ENCODE measurements at places on chromosomes 4 and X. TPM values are rescaled to one million over a fixed set of nuclear protein-coding genes. Genes with fewer than 3 reads are reported as not detected.

Gene C4orf51
- total RNA-seq: not detected

Gene ENPP6
- not detected for total RNA-seq

Gene PRIMPOL
- 14.1 TPM for total RNA-seq

Gene MAGEC3
- not detected for total RNA-seq

Gene UVSSA
- 53.7 TPM for total RNA-seq

Gene CLNK
- total RNA-seq: 0.08 TPM

Gene RASSF6
- 0.47 TPM for total RNA-seq

Gene CTAG1A
- total RNA-seq: not detected

Gene DGKK
- total RNA-seq: not detected

Gene SH3TC1
- total RNA-seq: 45.2 TPM

Gene SATL1
- total RNA-seq: not detected

Gene FGFBP1
- not detected for total RNA-seq

Gene FRAS1
- total RNA-seq: 0.23 TPM

Gene RASL11B
- 0.32 TPM for total RNA-seq

Gene ZFX
- total RNA-seq: 60.8 TPM

Gene EOLA1
- 60.8 TPM for total RNA-seq

Gene NAA15
- 50.7 TPM for total RNA-seq

Gene SPINK2
- total RNA-seq: 2.0 TPM

Gene ZCCHC18
- total RNA-seq: 10.3 TPM

Gene TSPAN7
- not detected for total RNA-seq

Gene CT45A7
- not detected for total RNA-seq

Gene LDB2
- total RNA-seq: 0.39 TPM

Gene LDOC1
- 3.6 TPM for total RNA-seq

Gene GPR34
- not detected for total RNA-seq

Gene ZAR1
- not detected for total RNA-seq

Gene HHIP
- 0.85 TPM for total RNA-seq

Gene STK32B
- total RNA-seq: 0.20 TPM

Gene CLTRN
- total RNA-seq: 0.46 TPM

Gene PDE5A
- total RNA-seq: 2.3 TPM

Gene TMPRSS11A
- not detected for total RNA-seq

Gene TMPRSS11D
- total RNA-seq: not detected

Gene UGT2B17
- not detected for total RNA-seq

Gene KLHL13
- total RNA-seq: 0.38 TPM

Gene NALF2
- 0.16 TPM for total RNA-seq

Gene SLC49A3
- 1.4 TPM for total RNA-seq

Gene EIF2S3
- 180 TPM for total RNA-seq

Gene SMIM10
- not detected for total RNA-seq

Gene CFAP47
- not detected for total RNA-seq

Gene MANBA
- total RNA-seq: 24.2 TPM

Gene PCYT1B
- 0.50 TPM for total RNA-seq

Gene BTC
- total RNA-seq: not detected

Gene UGT2B11
- not detected for total RNA-seq

Gene PRRG3
- total RNA-seq: not detected

Gene CXorf38
- 31.0 TPM for total RNA-seq

Gene F8A2
- not detected for total RNA-seq

Gene MSANTD1
- total RNA-seq: 1.6 TPM

Data from T-cell (primary cell).